Activated naive CD4-positive, alpha-beta T cell (primary cell): ENCODE measurements at places on chromosomes 1 and 21.
A peak's percentile ranks its signal among the peaks of the same experiment; 100 is the strongest.

DNA sequence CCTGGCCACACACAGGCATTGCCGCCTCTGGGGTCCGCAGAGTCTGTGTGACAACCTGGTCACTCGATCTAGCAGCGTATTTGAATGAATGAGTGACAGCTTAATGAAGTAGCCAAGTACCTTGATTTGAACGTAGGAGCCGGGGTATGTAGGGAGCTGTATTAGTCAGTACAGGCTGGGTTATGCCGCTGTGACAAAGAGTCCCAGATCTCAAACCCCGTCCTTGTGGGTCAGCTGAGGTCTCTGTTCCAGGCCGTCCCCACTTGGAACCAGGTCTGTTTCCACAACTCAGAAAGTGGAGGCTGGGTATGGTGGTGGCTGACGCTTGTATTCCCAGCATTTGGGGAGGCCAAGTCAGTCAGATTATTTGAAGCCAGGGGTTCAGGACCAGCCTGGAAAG lies 20.0 kb downstream of the ATAD3B start:
- DNase-seq = no peak

GRCh38 chr1:3275471-3276340 lies 178.8 kb upstream of the ARHGEF16 start:
- DNase-seq = no peak

GRCh38 chr1:178278916-178279686 lies 185.2 kb downstream of the RASAL2 start:
- no peak for DNase-seq

GRCh38 chr1:188889166-188889565 lies 1588.5 kb downstream of the BRINP3 start:
- DNase-seq = no peak

DNA sequence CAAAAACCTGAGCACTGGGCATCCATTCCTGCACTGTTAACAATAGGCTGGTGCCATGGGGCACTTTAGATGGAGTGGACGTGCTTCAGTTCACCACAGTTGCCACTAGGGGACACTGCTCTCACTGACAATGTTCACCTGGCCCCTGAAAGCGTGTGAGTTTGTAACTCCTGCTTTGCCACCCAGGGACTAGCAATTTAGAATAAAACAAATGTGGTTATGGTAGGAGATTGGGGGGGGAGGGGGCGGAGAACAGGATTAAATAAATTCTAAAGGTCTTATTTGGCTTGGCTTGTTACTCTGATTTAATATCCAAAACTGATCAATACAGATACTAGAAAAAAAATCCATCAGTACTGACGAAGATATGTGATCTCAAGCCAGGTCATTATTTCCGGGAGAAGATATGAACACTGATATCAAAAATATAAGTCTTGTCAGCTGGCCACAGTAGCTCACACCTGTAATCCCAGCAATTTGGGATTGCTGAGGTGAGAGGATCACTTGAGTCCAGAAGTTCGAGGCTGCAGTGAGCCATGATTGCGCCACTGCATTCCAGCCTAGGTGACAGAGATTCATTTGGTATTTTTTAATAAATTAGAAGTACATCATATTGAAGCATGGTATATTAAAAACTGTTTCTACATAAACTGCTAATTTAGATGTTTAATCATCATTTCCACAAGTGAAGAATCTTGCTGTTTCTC lies 23.2 kb downstream of the INTS7 start:
- peak; percentile 11 for DNase-seq

DNA sequence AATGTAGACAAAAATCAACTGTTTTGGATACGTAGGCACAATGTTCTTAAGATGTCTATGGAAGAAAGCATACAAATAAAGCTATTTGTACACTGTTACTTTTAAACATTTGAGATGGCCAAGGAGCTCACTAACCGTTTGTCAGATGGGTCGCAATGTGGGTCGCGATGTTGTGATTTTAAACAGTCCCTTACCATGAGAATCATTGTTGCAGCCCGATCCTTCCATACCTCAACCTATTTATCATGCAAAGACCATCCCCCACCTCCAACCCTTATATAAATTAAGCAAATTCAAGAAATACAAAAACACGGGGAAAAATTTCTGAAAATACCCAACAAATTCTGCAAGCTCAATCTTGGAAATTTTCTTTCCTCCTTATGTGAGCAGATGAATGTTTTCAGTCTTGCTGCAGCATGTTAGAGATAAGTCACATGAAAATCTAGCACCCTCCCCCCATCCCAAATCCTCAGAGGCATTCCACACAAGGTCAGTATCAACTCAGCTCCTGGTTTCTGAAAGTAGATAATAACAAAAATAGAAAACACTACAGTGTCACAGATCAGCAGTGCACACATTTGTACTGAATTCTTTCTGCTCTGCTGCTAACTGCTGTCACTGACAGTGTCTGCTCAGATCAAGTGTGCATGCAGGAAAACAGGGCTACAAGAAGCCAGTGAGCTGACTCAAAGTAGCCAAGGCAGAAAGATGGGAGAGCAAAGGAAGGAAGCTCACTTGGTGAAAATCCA lies 92.9 kb upstream of the TTC39A start:
- no peak for DNase-seq

GRCh38 chr21:34262469-34262845 lies 101.3 kb upstream of the KCNE2 start:
- no peak for DNase-seq

GRCh38 chr1:197775282-197776262 lies at the start of gene DENND1B:
DENND1B (minus strand) TSS chr1:197775480; CDS start chr1:197775155, 325 bp downstream.
- peak; percentile 57 for DNase-seq
